ENCODE measurements at places on chromosomes 4 and X.

DNA sequence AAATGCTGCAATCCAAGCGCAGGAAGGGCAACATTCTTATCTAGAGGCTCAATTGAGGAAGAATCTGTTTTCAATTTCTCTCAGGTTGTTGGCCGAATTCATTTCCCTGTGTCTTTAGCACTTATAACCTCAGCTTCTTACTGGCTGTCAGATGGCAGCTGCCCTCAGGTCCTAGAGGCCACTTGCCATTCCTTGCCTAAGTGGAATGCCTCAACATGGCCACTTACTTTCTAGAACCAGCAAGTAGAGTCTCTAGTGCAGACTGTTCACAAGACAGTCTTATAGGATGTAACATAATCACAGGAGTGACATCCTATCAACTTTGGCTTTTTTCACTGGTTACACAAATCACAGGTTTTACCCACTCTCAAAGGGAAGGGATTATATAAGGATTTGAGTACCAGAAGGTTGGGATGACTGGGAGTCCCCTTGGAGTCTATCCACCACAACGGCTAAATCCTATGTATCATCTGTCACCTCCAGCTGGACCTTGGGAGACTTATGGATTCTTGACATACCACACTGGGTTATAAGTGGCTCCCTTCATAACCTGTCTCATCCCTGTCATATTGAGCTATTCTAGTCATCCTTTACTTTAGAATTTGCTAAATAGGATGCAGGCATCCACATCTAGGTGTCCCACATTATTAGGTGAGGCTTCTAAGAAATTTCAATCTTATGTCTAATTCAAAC is 297.9 kb upstream of the CTSO start:
- DNase-seq, result no peak

DNA sequence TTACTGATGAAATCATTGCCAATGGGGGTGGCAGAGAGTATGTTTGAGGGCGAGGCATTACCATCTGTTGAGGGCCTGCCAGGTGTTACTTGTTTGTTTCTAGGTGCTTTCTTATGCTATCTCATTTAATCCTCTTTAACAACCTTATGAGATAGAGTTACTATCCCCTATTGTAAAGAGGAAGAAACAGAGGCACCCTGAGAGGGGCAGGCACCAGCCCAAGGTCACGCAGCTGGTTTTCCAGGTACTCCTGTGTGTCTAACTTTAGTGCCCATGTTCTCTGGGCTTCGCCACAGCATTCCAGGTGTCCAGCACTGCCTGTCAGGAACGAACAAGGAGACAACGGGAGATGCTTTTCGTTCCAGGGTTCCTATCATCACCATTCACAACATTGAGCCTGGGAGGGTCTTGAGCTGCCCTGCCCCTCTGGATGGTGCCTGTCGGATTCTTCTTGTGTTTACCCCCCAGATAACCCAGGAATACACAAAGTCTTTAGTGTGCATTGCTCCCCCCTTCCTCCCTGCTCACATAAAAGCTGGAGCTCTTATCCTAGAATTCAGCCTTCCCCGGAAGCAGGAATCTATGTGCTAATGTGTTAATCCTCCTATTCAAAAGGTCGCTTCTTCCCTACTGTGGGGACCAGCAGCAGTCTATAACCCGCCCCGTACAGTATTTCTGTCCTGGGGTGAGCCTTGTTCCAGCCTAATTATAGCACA is 24.9 kb upstream of the GPC4 start:
- peak; percentile 24 for DNase-seq

DNA sequence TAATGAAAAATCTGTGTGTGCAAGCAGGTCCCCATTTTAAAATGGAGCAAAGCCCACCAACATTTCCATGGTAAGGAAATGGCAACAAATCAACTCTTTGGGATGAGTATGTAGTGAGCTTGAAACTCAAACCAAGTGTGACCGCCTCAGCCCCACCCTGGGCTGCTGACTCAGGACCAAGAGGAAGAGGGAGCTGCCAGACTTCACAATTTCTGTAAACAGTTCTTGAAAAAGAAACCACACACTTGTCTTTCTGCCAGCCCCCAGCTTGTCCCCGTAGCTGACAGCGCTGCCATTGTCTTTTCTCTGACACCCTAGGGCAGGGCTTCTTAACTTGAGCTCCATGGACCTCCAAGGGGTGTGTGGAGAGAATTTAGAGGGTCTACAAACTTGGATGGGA is 10.3 kb downstream of the RTL5 start:
- no peak for DNase-seq

- DNase-seq, result no peak
These were observed 108.1 kb downstream of the MGST2 start for GRCh38 chr4:139773560-139774318.

- DNase-seq, result no peak
These were observed 14.9 kb downstream of the CCSER1 start for GRCh38 chr4:90142081-90142480.

DNA sequence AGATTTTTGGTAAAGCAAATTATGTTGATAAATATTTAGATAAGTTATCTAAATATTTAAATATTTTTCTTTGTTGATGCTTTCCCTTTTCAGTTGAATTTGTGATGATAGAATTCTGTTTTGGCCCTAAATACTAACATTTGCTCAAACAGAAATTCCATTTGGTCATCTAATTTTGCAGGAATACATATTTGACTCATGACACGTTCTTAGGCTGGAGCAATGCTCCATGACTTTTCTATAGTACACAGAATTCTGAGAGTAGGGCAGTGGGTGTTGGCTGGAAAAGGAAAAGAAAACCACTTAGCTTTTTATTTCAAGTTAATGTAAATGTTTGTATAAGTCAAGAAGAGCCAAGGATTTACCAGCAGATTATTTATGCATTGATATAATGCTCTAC is 58.6 kb upstream of the GK2 start:
- no peak for DNase-seq

DNA sequence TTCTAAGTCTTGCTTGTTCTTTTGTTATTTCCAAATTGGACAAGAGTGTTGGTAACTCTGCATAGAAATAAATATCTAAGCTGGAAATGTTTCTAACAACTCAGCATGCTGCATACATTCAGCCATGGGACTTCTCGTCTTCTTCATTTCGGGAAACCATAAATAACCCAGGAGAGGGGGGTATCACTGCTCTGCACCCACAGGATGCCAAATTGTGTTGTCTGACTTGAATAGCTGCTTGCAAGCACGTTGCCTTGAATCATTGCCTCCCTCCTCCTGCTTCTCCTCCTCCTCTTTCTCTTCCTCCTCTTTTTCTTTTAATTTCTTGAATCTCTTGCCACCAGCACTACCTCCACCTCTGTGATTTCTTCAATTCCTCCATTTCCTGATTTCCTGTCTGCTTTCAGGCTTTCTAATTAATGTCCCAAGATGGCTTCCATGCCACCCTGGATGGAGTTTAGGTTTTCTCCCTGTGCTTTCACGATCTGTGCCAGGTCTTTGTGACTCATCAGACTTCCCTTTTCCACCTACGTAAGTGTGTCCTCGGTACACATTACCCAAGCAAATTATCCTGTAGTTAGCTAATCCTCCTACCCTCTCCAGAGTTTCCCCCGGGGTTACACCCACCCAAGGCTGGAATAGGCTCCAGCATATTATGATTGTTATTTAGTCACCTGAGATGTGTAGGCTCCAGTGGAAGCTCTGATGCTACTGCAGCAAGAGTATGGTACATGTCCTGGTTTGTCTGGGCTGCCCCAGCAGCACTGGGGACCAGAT is 122.6 kb upstream of the VCX3B start:
- no peak for DNase-seq

- DNase-seq, result no peak
These were observed 214.0 kb upstream of the WDFY3 start for GRCh38 chr4:85180533-85180932.

GRCh38 chr4:168621806-168622589 is 125.1 kb downstream of the PALLD start:
- DNase-seq, result no peak

GRCh38 chr4:109979920-109980717 is 67.4 kb downstream of the EGF start:
- no peak for DNase-seq

DNA sequence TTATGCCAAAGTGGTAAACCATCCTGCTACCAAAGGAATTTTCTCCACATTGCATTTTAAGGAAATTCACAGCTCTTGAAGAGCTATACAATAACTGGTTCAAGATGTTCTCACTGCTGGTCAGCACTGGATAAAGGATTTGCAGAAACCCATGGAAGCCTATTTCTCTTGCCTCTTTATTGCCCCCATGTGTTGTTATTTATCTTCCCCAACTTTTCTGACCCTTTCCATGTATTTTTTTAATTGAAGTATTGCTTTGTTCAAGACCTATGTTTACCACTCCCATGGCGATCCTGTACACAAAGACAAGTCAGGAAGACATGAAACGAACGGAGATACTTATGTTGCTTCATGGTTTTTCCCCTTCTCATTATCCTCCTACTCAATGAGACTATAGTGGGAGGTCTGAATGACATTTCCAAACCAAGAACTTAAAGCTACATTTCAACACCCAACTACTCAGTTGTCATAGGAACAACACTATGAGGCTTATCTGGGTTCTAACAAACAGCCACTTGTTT is 566.4 kb upstream of the DIPK2B start:
- DNase-seq, result no peak

- no peak for DNase-seq
These were observed 17.6 kb upstream of the LCORL start for GRCh38 chr4:18039113-18039512.

- no peak for DNase-seq
These were observed 51.1 kb upstream of the KDR start for GRCh38 chr4:55176497-55176896.

DNA sequence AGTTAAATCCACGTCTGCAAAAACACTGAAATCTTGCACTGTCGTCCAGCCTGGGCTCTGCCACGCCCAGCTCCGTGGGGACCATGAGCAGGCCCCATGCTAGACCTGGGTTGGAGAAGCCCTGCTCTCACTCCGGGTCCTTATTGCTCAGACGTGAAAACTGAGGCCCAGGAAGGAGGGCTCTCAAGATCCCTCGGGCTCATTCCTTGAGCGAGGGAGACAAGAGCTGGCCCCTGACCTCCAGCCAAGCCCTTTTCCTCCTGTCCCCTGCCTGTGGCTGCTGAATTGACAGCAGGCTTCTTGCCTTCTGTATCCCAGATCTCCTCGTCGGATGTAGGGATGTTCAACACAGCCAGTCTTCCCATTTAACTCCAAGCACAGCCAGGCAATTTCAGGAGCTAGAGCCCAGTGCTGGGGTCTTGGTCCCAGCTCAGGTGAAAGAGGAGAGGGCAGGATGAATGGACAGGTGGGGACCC is 109.5 kb downstream of the CPZ start:
- DNase-seq, result no peak

DNA sequence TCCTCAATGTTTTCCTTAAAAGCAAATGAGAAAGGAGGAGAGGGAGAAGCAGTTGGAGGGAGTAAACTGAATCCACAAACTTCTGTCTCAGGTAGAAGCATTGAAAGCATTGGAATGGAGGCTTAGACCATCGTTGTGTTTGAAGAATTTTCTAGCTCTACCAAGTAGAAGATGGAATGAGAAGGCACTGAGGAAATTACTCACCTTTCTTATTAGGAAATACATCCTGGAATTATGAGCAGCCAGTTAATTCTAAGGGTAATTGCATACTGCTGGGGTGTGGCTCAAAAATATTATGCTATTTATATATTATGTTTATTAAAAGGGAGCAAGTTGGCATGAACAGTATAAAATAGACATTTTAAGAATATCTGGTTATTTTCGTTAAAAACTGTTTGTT is 12.9 kb downstream of the PGM2 start:
- DNase-seq, result no peak

DNA sequence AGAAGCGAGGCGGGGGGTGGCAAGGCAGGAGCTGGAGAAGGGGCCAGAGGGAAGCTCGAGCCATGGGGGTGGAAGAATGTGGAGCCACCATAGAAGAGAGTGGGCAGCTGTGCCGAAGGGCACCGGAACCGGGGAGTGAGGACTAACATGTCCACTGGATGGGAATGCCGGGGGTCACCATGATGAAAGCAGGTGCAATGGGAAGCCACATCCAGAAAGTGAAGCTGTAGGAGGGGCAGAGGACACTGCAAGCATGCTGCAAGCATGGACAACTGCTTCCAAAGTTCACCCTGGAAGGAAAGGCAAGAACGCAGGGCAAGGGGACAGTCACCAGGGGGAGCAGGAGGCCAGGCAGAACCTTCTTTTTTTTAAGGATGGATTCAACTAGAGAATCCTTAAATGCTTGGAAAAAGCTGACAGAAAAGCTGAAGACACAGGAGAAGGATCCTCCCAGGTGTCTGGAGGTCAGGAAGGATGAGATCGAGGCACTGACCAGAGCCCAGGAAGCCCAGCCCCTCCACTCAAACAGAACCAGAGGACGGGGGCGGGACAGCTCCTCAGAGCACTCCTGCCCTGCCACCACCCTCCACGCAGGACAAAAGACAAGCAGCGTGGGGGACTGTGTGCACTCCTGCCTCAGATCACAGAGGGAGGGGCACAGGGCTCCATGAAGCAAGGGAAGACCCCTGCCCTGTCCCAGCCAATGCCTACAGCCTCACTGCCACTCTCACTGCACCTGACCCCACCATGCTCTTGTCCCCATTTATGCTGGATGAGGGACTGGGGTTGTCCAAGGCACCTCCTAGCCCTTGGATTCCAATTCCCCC is 169.2 kb downstream of the AFAP1 start:
- no peak for DNase-seq

GRCh38 chr4:73853246-73853704 is at the start of gene PF4V1:
Gene PF4V1 (plus strand): TSS chr4:73853296. CDS start chr4:73853363, 67 bp downstream.
- peak; percentile 65 for DNase-seq

DNA sequence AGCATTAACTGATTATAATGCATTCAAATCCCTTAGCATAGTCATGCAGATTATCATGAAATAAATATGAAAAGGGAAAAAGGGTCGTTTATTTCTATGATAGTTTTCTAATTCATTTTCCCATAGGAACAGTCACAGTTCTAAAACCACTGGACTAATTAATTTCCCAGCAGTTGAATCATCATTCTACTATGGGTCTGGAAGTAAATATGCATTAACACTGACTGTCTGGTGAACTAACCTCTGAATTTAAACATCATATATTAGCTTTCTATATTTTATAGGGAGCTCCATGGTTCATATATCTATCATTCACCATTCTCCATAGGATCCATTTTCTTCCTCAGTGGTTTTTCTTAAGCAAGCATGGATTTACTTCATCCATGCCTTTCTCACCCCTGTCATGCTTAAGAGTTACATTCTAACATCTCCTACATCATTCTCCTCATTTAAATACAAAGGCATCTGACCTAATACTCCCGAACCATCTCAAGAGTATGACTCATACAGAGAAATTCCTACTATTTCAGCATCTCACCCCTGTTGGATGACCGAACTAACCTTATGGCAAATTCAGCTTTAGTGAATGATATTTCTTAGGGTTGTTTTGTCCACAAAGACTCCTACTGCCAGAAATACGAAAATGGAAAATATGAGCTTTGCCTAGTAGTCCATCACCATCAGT is 198.7 kb upstream of the ADAMTS3 start:
- DNase-seq, result no peak

DNA sequence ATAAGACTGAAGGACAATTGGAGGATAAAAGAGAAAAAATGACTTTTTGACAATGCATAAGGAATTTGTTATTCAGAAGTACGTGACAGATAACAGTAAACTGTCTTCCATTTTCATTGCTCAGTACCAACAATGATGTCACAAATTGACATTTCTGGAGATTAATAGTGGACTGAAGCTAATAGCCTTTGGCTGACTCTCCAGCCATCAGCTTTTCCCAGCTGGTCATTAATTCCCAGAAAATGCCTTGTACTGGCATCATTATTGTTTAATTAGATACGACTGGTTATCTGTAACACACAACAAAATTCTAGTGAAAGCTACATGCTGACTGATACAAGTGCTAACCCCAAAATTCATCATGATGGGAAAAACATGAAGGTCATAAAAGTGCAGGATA is 147.9 kb upstream of the FGF13 start:
- DNase-seq, result no peak

GRCh38 chrX:154004315-154004714 is 15.4 kb downstream of the IRAK1 start:
- DNase-seq, result no peak
